Lung microvascular endothelial cell (primary cell): ENCODE measurements at places on chromosomes 7 and 10.

DNA sequence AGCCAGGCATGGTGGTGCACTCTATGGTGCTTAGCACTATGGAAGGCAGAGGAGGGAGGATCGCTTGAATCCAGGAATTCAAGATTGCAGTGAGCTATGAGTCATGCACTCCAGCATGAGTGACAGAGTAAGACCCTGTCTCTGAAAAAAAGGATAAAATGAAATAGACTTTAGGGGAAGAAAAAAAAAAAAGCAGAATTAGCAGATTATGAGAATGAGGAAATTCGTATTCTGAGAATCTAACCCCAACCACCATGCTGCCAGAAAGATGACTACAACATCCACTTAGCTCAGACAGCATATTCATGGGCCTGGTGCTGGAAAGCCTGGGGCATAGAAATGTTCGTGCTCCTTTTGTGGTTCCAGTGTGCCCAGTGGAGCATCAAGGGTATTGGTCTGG is 63.3 kb downstream of the TMEM26 start:
- DNase-seq: no peak

GRCh38 chr7:141738592-141739013 is 445 bp downstream of the SSBP1 start:
- no peak for DNase-seq

GRCh38 chr7:143217806-143218205 is 4.0 kb upstream of the TAS2R40 start:
- DNase-seq: no peak

DNA sequence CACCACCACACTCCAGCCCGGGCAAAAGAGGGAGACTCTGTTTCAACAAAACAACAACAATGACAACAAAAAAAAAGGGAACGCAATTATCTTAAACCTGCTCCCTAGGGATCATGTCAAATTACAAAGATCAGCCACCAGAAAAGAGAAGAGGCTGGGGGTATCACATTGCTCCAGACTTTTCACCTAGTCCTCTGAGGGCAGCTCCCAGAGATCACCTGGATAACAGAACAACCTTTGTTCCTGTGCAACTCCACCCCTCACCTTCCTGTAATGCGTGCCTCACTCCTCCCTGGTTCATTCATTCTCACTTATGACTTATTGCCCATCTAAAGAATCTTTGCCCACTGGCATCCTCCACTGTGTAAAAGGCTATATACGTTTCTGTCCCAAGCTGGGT is 31.8 kb downstream of the SVOPL start:
- no peak for DNase-seq

- peak; percentile 59 for DNase-seq
Measured at GRCh38 chr10:123967626-123968243, 76.1 kb upstream of the CPXM2 start.

- no peak for DNase-seq
Measured at GRCh38 chr10:102834143-102834542, 3.1 kb downstream of the CYP17A1 start.

GRCh38 chr10:133154996-133155778 is 4.8 kb upstream of the KNDC1 start:
- DNase-seq: no peak
